ENCODE measurements at places on chromosomes 6 and 20.

DNA sequence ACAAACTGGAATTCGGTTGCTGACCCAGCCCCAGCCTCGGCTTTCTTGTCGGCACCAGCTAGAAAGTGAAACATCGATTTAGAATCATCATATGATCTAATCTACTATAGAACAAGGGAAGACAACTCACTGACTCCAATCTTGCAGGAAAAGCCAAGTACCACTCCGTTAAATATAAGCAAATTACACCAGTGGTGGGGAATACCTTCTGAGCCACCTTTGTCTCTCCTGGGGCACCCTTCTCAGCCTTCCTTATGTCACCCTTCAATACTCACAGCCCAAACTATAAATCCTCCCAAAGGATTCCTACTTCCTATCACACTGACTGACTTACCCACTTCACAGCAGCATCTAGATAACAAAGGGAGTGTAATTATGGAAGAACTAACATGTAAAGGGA is 7.5 kb downstream of the RPS10 start:
- no peak for DNase-seq

GRCh38 chr6:88565409-88565811 is 398.0 kb downstream of the RNGTT start:
- DNase-seq, result no peak

DNA sequence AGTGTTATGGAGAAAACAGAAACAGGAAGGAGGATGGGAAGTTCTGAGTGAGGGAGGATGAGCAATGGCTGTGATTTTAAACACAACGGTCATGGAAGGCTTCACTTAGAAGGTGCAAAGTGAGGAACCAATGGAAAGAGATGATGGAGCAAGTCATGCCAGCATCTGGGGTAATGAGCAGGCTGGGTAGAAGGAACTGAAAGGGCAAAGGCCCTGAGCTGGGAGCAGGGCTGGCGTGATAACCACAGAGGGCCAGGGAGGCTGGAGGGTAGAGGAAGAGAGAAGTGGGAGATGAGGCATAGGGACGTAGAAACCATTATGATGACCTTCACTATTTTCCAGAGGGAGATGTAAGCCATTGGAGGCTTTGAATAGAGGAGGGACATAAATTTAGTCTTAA is 43.6 kb downstream of the NHLRC1 start:
- no peak for DNase-seq

DNA sequence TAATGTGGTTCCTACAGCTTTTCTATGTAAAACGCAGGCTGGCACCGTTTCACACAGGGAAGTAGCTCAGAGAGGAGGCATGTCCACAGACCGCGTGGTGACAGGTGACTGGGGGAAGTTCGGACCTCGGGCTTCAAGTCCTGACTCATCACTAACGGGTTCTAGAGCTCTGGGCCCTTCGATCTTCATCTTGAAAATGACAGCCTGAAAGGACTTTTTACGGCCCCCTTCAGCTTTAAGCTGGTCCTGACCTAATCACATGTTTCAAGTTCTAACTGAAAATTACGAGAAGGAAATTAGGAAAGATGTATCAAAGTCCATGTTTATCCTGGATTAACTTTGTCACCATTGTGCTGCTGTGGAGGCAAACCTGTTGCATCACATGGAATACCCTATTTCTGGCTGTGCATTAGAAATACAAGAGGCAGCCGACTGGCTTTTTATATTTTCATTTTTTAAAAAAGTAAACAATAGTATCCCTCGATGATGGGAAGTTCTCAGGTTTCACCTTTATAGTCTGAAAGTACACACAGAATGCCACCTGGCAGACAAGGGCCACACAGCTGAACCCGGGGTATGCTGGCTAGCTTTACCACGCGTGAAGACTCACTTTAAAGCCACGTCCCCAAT is 2.0 kb downstream of the MAN1A1 start:
- DNase-seq, result peak; percentile 3

DNA sequence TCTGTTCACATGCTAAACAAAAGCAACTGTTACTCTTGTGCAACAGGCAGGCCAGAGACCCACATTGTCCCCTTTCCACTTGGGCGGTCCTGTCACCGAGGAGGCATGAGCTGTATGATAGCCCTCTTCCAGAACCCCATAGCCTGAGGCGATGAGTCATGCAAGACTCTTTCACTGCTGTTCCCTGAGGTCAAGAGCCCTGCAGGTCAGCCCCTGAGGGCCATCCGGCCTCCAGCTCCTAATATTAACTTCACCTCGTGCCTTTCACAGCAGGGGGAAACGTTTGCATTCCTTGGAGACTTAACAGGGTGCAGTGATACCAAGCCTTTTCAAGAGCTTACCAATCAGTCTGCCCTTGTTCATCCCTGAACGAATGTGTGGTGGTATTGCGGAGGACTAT is 253.3 kb upstream of the ECI2 start:
- DNase-seq, result no peak

GRCh38 chr6:28218312-28219248 is 6.5 kb upstream of the ZSCAN9 start:
- no peak for DNase-seq

GRCh38 chr20:50112512-50113419 is at the start of gene UBE2V1:
Gene UBE2V1 (minus strand): TSS chr20:50113150. CDS start chr20:50113128, 22 bp downstream.
- peak; percentile 81 for DNase-seq

GRCh38 chr6:168385037-168385759 is 55.8 kb upstream of the SMOC2 start:
- DNase-seq, result no peak
